ENCODE measurements at places on chromosomes 2 and 18.

DNA sequence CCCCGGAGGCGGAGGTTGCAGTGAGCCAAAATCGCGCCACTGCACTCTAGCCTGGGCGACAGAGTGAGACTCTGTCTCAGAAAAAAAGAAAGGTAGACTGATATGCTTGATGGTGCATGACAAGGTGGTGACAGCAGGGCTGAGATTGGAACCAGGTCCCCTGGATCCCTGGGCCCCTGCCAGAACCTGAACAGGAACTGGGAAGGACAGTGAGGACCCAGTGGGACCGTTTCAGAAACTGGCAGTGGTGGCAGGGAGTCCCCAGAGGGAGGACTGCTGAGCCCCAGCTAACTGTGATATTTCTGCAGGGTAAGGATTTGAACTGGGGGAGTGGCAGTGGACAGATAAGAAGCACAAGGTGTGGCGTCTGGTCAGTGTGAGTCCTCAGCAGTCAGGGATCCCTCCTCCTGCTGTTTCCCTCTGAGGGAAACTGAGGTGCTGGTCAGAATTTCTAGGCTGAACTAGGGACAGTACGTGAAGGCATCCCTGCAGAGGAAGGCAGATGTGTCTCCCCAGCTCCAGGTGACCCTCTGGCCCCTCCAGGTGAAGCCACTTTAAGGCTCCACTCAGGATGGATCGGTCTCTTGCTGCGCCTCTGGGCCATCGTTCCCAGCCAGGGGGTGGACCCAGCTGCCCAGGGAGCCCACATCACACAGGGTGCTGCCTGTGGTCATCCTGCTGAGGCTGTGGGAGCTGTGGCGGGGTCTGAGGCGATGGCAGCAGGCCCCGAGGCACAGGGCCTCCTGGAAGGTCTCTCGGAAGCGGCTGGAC lies 5.6 kb downstream of the NMUR1 start:
- DNase-seq: no peak

GRCh38 chr2:32905270-32905669 lies 41.5 kb upstream of the LTBP1 start:
- no peak for DNase-seq

- no peak for DNase-seq
Observed at GRCh38 chr2:235740821-235741220, 247.0 kb downstream of the AGAP1 start.

DNA sequence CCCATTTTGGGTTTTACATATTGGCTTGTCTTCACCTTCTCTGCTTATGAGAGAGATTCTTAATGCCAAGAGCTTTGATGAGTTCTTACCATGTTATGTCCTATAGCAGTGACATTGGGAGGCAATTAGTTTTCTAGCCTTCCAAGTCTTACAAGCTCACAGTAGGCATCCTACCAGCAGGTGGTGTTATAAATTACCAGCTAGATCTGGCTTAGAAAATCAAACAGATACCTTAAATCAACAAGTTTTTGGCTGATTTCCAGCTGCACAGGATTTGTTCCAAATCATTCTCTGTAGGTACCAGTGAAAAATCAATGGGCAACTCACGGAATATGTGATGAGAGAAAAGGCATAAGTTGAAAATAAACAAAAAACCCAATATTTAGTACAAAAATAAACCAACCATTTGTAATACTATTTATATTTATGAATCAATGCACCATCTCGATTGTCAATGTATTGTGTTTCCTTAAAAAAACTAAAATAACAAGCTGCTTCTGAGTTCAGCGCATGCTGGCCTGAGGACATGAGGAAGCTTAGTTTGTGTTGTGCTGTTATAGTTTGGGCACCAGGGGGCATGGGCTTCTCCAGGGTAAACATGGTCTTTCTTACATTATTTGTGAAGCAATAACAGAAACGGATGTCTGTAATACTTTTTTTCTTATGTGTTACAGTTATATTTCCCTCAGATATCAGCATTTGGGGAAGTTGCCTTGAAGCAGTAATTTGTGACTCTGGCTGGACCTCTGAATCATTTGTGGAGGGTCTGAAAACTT lies 34.1 kb upstream of the NXPH2 start:
- no peak for DNase-seq

DNA sequence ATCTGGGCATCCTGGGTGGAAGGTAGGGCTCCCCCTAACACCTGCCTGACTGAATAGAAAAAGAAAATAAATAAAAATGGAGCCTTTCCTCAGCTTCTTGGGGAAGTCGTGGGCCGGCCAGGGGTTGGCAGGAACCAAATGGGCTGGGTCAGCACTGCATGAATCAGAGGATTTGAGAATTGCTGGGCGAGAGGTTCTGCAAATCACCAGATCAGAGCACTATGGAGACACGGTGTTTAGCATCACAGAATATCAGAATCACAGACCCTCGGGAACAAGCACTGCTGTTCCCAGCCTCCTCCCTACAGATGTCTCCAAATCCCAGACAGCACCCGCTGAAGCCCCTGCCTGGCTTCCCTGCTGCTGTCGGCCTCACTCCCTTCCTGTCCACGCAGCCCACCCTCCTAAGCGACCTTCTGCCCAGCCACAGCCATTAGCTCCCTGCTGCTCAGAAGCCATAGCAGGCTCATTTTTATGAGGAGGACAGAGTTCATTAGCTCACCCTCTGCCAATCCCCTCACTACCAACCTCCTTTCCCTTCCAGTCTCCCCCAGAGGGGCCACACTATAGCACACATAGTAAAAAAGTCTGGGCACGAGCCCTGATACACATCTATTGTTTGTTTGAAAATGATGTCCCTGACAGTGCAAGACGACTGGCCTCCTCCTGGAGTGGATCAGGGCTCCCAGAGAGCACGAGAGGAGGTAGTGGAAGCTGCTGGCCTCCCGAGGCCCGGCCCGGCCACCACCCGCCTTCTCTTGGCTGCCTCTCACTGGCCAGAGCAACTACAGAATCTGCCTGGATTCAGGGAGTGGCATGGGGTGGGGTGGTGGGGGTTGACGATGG lies 64.6 kb upstream of the TAF1B start:
- no peak for DNase-seq

GRCh38 chr2:18399601-18400000 lies 160.9 kb downstream of the RDH14 start:
- no peak for DNase-seq

- no peak for DNase-seq
Observed at GRCh38 chr2:40286721-40287120, 165.2 kb downstream of the SLC8A1 start.

GRCh38 chr2:190626641-190627210 lies 22.2 kb upstream of the NAB1 start:
- DNase-seq: no peak

DNA sequence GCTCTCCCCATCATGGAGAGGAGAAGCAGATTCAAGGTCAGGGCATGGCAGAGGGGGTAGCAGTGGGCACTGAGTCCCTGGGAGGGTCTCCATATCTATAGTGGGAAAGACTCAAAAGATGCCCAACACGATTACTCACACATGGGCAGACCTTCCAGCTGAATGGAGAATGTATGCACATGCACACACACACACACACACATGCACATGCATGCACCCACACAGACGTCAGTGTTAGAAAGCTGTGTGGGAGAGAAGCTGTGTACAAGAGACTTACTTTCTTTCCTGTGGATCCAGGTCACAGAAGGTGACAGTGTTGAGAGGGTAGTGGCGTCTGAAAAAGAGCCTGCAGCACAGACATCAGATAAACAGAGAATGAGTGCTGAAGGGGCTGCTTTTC lies 194.5 kb downstream of the TNS1 start:
- no peak for DNase-seq

All from stimulated activated CD8-positive, alpha-beta memory T cell treated with anti-CD3 and anti-CD28 coated beads, Interleukin-2, amount 100 ng/mL, for 1 hour (primary cell).